ENCODE measurements at places on chromosomes 2 and 18.

DNA sequence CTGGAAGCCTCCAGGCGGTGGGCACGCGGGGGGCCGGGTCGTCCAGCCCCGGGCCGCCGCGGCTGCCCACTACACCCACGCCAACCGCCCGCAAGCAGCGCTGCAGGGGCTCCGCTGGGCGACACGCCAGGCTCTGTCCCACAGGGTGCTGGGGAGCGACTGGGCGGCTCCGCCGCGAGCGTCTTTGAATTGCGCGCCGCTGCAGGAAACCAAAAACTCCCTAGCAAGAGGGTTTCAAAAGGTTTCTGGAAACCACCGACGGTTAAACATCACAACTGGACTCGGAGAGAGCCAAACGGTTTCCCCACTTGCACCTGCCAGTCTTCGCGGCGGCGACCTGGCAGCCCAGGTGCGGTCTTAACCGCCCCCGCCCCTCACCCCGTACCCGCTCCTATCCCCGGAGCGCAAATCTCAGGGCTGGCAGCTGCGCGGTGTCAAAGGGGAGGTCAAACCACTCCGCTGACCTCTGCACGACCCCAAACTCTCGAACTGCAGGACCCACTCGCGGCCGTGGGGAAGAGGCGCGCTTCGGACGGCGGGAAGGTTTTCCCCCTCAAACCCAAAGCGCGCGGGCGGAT is 1.0 kb downstream of the CXCR4 start:
- DNase-seq = no peak

DNA sequence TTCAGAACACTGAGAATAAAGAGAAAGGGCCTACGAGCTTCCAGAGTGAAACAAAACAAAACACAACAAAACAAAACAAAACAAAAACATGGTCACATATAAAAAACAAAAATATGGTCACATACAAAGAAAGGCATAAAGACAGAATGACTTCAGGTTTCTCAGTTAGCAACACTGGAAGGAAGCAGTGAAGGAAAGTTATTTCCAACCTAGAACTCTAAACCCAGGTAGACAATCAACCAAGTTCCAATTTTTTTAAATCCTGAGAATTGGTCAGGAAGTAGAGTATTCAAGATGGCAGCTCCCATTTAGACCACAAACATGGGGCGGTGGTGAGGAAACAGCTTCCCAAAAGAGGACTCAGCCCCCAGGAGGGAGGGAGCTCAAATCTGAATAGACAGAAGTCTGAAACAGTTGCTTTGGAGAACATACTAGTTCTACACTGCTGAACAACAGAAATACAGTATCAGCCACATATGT is 9.1 kb downstream of the DRC1 start:
- DNase-seq = no peak

- no peak for DNase-seq
These were observed 14.0 kb downstream of the PRELID3A start for GRCh38 chr18:12421732-12422131.

DNA sequence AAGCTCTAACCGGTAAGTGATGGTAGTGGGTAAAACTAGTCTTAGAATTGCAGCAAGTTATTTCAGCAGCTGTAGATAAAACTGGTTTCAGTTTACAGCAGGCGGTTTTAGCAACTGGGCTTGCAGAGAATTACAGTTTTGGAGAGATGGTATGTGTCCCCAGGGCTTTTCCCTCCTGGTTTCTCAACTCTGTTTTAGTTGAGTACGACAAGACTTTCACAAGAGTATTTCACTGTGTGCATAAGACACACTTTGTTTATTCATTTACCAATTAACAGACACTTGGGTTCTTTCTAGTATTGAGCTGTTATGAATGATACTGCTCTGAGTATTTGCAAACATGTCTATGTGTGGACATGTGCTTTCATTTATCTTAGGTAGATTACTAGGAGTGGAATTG is 65.6 kb upstream of the RFX8 start:
- peak; percentile 35 for DNase-seq

DNA sequence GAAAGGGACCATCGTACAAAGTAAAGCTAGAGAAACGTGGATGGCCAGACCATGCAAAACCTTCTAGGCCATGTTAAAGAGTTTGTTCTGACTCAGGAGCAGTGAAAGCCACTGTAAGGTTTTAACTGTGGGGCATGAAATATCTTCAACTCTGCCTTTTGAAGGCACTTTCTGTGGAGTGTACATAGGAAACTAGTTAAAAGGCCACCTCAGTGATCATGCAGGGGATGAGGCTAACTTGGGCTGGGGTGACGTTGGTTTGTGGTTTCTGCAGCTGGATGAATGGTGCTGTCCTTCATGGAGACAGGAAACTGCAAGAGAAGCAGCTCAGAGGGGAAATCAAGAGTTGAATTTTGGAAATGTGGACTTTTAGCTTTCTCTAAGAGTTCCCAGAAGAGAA is 190.7 kb downstream of the CDCA7 start:
- peak; percentile 56 for DNase-seq

DNA sequence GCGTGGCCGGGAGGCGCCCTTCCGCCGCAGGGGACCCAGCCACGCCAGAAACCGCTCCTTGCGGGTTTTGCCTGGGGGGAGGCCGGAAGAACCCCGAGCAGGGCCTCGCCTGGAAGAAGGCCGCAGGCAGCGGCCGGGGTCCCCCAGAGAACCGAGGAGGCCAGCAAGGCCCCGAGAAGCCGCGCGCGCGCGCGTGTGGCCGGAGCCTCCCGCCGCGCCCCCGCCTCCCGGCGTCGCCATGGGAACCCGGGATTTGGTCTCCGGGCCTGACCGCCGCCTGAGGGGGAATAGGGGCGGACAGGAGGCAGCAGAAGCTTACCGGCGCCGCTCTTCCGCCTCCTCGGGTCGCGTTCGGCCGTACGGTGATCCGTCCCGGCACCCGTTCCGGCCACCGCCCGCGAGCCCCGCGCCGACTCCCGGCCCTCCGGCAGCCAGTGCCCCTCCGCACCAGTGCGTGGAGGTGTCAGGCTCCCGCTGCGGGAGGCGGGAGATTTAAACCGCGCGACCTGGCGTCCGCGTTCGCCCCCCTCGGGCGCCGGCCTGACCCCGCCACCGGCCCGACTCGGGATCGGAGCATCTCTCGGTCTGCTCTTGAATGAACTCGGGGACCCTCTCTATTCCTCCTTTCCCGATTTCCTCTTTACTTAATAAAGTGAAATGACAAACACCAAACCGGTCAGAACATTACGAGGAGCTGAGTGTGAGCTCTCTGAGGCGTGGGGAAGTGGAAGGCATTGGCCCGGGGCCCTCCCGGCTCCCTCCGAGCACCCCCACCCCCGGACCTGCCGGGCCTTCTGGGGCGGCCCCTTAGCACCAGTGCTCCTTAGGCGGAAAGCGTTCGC is at the start of gene ICA1L:
TSS of gene ICA1L (minus strand) at position 467 of the 842 bp plus-strand sequence. CDS start 42,757 bp downstream, outside the sequence.
- DNase-seq = peak; percentile 65

- no peak for DNase-seq
These were observed 628 bp downstream of the SH2D6 start for GRCh38 chr2:85419009-85419675.

- DNase-seq = peak; percentile 13
These were observed 6.8 kb downstream of the SFT2D3 start for GRCh38 chr2:127707890-127708648.

DNA sequence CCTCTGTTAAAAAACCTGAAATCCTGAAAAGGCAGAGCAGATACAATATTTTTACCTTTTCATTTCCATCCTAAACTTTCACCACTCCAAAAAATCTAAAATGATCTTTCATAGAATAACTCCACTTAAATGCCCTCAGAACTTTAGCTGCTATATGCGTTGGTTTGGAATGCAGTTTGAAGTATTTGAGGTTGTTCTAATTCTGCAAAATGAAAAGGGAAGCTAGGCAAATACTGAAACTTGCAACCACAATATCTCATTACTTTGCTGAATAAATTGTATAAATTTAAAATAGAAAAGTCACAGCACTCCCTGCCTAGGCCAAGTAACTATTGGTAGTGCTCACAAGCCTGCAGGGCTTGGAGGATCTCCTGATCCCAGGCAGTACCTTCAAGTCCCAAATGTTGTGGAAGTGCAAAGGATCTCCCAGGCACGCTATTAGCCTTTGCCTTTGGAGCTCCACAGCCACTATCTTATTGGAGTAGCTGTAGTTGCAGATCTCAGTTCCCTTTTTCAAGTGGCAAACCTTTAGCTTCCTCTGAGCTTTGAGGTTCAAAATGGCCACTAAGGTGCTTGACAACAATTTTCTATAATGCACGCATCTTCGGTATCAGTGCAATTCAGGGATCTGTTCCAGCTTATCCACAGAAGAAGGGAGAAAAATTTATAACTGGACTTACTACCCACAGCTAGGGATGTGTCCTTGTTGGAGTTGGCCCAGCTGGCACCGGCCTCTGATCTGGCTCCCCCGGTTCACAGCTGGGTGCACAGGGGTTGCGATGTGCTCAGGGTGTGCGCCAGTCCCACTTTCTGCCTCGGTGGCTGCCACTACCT is 43.4 kb upstream of the ANKRD62 start:
- peak; percentile 56 for DNase-seq

- no peak for DNase-seq
These were observed 31.3 kb downstream of the CNGA3 start for GRCh38 chr2:98377544-98377943.

DNA sequence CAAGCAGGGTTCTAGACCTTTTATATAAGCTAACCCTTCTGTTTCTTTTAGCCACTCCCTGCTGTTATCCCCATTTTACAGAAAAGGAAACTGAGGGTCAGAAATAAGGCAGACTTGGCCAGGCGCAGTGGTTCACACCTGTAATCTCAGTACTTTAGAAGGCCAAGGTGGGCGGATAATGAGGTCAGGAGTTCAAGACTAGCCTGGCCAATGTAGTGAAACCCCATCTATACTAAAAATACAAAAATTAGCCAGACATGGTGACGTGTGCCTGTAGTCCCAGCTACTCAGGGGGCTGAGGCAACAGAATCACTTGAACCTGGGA is 14.3 kb downstream of the RUFY4 start:
- DNase-seq = no peak

DNA sequence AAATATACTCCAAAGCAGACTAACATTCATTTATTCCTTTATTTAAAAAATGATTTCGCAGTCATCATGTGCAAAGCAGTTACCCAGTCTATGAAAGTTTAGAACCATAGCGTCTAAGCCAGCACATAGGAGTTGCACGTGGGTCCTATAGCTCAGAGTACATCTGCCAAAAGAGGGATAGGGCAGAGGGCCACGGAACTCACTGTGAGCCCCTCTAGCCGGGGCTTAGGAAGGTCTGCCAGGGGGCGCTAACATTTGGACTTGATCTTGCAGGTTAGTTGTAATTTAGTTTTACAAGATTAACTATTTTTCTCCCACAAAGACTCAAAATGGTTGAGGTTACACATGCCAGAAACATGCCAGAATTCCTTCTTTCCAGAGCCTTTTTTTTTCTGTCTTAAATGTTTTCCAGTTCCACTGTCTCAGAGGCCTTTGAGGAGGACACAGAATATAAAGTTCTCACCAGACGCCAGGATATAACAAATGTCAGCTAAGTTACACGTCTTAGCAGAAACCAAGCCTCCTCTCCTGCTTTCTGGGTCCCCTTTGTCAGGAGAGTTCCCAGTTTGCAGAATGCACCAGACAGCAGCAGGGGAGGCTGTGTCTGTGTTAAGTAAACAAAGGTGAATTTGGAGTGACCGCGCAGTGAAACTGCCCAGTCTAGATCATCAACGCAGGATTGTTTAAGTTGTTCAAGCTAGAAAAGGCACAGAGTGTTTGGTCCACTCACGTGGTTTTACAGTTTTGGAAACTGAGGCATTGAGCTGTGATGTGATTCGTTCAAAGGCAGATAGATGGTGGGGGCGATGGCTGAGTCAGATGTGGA is 292.0 kb downstream of the PRKCE start:
- DNase-seq = peak; percentile 54

DNA sequence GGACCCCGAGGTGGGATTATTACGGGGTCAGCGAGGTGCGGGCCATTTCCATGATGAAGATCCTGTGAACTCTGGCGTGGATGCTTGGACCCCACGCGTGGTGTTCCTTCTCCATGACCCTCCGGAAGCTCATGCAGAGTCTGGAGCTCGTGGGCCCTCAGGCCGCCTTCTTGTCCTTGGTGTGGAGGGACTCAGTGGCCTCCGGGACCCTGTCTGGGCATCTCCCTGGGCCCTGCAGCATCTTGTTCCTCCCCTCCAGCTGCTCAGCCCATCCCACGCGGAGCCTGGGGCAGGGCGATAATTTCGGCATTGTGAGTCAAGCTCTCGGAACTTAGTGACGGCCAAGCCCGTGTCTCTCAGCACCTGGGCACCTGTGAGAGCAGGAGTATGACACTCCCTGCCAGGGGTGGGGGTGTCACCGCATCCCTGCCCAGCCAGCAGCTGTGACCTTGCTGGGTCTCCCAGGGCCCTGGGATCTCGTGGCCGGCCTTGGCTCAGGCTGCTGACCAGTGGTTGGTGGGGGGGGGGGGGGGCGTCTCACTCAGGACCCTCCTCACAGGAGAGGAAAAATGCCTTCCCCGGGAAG is 24.6 kb downstream of the RTP5 start:
- no peak for DNase-seq

- DNase-seq = no peak
These were observed 39.2 kb upstream of the BIN1 start for GRCh38 chr2:127146071-127146725.

DNA sequence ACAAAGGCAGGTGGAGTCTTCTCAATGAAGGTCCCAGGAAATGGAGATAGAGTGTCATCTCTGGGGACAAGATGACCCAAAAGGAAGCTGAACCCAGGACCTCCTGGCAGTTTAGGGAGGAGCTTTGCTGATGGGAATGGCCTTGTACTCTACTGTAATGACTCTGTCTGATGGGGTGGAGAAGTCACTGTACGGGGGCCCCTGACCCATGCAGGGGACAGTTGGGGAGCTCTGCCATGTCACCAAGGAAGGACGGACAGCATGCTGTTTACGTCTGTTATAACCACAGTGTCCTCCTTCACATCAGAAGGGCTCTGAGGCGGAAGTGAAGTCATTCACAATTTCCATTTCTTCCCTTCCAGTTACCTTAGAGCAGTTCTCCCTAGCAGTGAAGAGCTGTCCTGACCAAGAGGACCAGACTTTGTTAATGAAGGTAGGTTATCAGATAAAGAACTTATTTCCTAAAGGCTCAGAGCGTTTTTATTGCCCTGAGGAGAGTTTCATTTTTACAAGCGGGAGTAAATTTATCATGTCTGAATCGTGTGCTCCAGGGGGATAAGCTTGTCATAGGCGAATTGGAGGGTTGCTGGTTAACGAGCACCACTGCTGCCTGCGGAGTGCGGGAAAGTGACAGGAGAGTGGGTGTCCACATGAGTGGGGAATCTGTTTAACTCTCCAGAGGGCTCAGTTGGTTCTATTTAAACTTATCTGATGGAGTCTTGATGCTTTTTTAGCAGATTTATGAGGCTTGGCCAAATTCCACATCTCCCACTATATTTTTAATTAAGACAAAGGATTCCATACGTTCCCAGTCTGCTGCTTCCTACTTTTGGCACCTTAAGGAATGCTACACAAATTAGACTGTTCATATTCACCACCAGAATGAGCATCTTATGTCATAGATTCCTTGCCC is 71.6 kb upstream of the BCL2L11 start:
- peak; percentile 15 for DNase-seq

- DNase-seq = peak; percentile 96
These were observed 5.4 kb upstream of the ITGB6 start for GRCh38 chr2:160205505-160205904.

- no peak for DNase-seq
These were observed 238.0 kb upstream of the COPS8 start for GRCh38 chr2:236847538-236848263.

Measured in fibroblast of skin of right biceps (primary cell).